Stimulated activated naive B cell treated with anti-CD40 and anti-IgM and Interleukin-4, amounts not matched to agents 10 μg/mL and 1 μg/mL and 100 μg/mL, for 72 hours (primary cell): ENCODE measurements at places on chromosomes 2 and 18.
A peak's percentile ranks its signal among the peaks of the same experiment; 100 is the strongest.

GRCh38 chr2:150672311-150672710, 184.8 kb upstream of the RND3 start:
- no peak for DNase-seq

GRCh38 chr2:142878031-142878678, 691 bp downstream of the KYNU start:
- DNase-seq = no peak

DNA sequence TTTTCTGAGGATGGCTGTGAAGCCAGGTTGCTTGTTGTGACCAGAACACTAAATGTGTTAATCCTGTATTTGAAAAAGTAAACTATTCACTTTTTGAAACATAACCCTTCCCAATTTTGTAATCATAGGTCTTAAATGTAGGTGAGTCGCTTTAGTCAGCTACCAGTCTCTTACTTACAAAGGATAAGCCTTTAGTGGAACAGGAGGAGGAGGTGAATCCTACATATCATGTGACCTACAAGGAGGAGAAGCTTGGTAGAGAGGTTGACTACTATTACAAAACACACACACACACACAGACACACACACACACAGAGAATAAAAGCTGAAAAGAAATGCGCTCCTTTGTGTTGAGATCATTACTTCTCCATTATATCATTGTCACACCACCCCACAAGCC, 59.9 kb upstream of the SPAG16 start:
- no peak for DNase-seq

DNA sequence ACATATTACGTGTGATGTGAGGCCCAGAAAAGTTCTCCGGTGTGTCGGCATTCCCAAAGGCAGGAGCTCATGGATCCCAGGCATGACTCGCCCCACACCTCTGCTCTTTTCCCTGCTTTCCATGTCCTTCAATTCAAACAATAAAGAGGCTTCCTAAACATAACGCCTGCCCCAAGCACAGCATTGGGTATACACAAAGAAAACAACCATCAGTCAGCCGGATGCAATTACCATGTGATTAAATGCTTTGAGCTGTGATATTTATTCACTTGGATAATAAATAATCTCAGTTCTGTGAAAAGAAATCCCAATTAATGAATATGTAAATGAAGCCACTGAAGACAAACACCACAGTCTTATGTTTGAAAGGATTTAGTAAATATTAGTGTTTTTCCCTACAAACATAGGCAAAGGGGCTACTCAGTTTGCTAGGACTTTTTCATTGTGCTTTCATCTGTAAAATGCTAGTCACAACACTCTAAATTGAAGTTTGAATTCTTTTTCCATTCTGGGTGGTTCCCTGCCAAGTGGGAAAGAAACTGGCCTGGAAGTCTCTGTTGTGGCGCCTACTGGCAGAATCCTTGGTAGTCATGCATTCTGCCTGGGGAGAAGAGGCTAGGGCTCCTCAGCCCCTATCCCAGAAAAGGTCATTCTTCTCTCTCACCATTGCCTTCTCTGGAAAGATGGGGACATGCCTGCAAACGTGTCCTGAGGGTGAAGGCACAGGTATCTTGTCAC, 144.7 kb downstream of the COL6A3 start:
- DNase-seq = no peak

GRCh38 chr2:126907671-126908070, 9.0 kb downstream of the TEX51 start:
- no peak for DNase-seq

DNA sequence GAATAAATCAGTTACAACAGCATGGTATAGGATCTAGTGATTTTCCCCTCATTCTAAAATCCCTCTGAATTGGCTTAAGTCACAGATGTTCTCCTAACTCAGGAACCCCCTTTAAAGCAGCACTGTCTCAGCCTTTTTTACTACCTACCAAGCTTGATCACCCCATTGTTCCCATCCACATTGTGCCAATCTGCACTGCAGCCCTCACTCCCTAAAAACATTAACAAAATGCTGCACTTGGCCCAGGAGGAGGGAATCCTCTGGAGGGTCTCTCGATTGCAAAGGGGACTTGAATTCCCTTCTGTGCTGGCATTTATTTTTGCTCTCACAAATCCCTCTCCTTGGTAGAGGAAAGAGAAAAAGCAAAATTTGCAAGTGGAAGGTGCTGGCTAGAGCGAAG, 223.0 kb downstream of the PID1 start:
- DNase-seq = no peak

DNA sequence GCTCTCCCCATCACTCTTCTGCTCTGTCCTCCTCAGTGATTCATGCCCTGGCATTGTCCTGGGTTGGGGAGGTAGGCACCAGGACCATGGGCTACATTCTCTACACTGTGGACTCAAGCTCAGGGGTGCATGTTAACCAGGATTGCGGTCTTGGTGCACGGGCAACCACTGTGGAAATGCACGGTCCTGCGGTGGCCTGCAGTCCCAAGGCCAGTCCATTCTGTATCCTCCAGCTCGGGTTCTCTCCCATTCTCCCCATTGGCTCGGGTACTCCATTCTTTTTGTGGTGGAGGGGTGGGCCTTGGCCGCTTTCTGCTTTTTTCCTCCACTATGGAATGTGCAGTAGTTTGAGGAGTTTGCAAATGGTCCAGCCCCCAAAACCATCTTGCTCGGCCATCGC, 215.0 kb upstream of the MYT1L start:
- no peak for DNase-seq

DNA sequence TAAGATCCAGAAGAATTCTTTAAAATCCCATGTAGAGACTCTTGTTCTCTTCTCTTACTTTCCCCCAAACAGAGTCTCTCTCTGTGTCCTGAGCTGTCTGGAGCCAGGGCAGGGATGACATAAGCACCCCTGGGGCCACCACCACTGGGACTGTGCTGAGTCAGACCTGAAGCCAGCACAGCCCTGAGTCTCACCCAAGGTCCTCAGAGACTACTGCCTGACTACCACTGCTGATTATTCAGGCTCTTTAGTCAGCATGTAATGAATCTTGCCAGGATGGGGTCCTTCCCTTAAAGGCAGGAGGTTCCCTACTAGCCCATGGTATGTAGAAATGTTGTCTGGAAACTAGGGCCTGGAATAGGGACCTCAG, 34.9 kb upstream of the DYNC1I2 start:
- DNase-seq = peak; percentile 29

- no peak for DNase-seq
Observed at GRCh38 chr18:57809190-57809589, 6.1 kb upstream of the ATP8B1 start.

GRCh38 chr2:159925975-159926374, 128.0 kb upstream of the CD302 start:
- no peak for DNase-seq

GRCh38 chr2:144943986-144944385, 424.1 kb upstream of the ZEB2 start:
- DNase-seq = no peak

- DNase-seq = no peak
Observed at GRCh38 chr2:144566448-144566847, 46.5 kb upstream of the ZEB2 start.

GRCh38 chr2:71156573-71156972, 26.1 kb downstream of the MPHOSPH10 start:
- no peak for DNase-seq

GRCh38 chr18:24208270-24209035, 69.6 kb downstream of the CABYR start:
- no peak for DNase-seq

GRCh38 chr2:48089644-48090043, 183.3 kb upstream of the FBXO11 start:
- DNase-seq = no peak

DNA sequence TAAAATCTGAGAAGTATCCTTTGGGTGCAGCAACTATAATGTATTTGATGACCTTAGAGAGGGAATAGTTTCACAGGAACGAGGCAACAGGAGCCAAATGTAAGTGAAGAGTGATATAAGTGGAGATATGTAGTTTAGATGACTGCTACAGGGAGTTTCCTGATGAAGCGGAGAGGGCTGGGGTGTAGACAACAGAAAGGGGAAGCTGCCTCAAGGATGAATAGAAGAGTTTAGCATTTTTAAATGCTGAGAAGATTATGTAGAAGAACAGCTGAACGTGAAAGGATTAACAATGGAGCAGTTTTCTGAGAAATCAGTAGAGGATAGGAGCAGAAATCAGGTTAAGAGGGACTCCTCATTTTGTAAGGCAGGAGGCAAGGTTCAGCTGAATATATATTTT, 133.3 kb downstream of the LCLAT1 start:
- no peak for DNase-seq

- no peak for DNase-seq
Observed at GRCh38 chr2:156532989-156533388, 96.8 kb downstream of the GPD2 start.

DNA sequence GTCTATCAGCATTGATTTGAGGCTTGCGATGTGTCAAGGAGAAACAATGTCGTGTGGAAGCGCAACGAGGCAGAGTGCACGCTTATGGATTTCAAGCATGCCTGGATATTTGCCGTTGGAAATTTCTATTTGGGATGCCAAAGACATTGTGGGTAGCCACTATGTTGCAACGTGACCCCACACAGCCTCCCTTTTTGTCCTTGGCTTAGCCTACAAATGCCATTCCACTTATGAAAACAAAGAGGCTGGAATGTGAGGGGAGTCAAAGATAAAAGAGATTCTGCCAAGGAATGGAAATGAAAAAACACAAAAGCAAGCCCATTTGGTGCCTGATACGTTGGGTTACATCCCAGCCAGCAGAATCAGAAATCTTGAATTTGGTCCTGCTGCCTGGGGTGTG, 721.2 kb downstream of the GALR1 start:
- no peak for DNase-seq

DNA sequence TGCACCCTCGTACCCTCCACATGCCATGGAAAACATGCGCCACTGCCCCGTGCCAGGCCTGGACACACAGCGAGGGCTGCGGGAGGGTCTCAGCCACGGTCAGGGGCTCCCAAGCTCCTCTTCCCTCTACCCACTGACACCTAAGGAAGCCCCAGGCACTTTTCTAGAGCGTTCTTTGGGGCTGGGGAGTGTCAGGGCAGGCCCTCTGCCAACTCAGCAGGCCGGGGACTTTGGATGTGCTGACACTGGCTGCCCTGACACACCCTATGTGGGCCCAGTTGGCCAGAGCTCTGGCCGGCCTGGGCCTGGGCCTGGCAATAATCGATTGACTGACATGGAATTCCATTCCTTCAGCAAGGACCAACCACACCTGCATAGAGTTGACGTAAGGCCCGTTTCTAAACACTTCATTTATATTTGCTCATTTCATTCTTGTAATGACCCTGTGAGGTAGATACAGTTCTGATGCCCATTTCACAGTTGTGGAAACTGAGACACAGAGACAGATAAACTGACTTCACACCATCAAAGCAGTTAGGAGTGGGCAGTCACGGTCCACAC, 70.5 kb downstream of the ZFP36L2 start:
- no peak for DNase-seq

- DNase-seq = no peak
Observed at GRCh38 chr18:79859314-79859713, 61.6 kb downstream of the KCNG2 start.

DNA sequence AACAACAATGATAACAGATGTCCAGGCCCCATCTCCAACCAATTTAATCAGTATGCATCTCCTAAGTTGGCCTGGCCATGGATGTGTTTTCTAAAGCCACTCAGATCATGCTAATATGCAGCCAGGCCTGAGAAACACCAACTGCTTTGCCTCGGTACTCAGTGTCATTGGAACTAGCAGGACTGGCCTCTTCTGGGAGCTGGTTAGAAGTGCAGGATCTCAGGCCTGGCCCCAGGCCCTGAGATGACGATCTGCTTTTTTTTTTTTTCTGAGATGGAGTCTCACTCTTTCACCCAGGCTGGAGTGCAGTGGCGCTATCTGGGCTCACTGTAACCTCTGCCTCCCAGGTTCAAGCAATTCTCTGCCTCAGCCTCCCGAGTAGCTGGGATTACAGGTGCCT, 69.1 kb downstream of the IRS1 start:
- DNase-seq = no peak

DNA sequence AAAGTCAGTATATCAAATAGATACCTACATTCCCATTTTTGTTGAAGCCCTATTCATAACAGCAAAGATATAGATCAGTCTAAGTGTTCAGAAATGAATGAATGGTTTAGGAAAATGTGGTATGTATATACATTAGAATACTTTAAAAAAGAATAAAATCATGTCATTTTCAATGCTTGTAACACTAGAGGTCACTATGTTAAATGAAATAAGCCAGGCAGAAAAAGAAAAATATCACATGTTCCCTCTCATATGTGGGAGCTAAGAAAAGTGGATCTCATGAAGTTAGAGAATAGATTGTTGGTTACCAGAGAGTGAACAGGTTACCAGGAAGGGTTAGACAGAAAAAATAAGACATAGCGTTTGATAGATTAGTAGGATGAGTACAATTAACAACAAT, 1111.0 kb upstream of the SLC39A10 start:
- no peak for DNase-seq

DNA sequence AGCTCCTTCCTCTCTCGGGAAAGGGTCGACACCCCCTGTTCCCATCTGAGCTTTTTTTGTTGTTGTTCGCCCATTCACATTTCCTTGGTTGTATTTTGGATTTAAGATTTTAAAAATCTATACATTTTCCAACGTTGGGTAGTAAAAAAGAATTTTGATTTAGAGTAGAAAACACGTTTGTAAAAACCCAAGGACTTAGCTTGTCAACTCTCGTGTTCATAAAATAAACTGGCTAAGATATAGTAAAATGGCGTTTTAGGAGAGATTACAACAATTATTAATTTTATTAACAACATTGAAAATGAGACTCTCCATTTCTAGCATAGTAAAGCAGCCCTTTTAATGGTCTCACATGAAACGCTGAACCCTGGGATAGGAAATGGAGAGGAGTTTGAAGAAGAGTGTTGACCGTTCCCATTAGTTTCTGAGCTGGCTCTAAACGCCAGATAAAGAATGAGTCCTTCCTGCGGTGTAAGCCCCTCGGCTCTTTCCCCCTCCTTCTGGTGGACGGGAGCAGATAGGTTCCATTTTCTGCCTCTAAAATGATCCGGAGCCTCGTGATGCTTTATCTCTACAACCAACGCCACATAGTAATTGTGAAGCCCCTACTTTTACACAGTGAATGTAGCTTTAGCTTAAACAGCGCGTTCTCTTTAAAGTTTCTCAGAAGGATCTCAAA, 24.0 kb upstream of the ZNF516 start:
- no peak for DNase-seq

GRCh38 chr2:17710547-17711248, 42.9 kb downstream of the SMC6 start:
- DNase-seq = no peak

GRCh38 chr2:187976259-187976985, 315.3 kb upstream of the GULP1 start:
- DNase-seq = no peak

- peak; percentile 65 for DNase-seq
Observed at GRCh38 chr2:230202430-230203109, 17.2 kb downstream of the SP110 start.
